Tibial nerve (tissue), 4 donors: ENCODE measurements at places on chromosomes 4 and X.

DNA sequence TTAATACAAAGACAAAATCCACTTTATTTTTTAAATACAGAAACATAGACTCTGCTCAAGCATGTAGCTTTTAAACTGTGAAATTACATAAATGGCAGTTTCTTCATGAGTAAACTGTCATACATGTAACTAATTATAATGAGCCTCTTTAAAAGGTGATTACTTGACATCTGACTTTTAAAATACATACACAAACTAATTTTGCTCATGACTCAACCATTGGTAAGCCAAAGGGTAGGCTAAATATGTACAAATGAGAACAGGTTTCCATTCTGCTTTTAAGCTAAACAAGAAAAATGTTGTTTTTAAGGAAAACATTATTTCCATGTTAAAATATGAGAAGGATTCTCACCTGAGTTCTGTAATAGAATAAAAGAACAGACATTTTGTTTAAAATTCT, 27.9 kb downstream of the CAMK2D start:
- DNase-seq, result no peak

DNA sequence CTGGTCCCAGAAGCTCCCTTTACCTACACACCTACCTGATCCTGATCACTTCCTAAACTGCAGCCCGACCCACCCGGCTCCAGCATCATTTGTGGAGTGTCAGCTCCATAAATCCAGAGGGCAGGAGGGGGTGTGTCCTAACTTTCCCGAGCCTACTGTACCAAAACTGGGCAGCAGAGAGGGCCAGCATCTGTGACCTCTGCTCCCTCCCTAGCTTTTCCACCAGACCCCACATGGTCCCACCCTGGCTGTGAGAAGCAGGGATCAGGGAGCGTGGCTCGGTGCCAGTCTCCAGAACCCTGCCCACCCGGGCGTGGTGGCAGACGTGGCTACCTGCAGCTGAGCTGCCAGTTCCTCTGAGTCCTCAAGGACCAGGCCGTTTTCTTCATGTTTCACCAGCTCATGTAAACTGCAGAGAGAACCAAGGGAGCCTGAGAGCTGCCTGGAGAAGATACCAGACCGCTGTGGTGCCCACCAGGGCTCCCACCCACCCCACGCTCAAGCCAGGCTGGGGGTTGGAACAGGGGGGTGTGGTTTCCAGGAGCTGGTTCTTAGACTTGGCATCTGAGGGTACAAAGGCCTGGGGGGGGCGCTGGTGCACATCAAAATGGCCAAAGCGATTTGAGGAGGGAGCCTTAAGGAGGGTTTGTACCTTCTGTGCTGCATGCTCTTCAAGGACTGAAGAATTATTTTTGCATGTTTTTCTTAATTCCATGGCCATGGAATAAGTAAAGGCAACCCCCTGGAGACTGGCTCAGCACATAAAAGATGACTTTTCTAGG, 76.7 kb upstream of the DRD5 start:
- no peak for DNase-seq

DNA sequence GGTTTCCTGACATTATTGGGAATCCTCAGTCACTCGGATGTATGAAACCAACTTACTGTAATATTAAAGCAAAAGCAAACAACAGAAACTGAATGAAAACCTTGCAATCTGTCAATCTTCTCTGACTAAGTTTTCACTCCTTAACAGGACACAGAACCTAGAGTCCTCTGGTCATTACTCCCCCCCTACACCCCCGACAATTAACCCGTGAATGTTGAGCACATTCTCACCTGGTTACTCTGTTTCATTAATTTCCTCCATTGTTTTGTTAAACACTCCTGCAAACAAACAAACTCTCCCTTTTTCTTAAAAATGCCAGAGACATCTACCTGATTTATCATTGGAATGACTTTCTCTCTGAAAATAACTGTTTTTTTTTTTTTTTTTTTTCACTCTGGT, 469.0 kb upstream of the PRKX start:
- no peak for DNase-seq

DNA sequence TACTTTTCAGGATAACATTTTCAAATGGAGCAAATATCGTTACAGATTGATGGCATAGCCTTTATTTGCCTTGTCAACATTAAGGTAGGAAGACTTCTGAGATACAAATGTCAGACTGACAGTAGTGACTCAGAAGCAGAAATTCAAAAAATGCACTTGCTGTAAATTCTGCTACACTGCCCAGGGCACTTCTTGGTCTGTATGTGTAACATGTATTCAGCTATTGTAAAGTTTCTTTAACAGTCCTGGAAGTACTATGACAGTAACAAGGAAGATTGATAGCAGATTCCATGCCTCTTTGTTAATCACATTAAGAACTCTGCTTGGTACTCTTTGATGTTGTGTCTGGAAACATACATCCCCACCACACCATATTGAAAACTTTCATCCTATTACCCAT, 69.6 kb upstream of the PCDH18 start:
- no peak for DNase-seq

GRCh38 chr4:184824081-184824775, 1.5 kb downstream of the ACSL1 start:
- DNase-seq, result no peak

DNA sequence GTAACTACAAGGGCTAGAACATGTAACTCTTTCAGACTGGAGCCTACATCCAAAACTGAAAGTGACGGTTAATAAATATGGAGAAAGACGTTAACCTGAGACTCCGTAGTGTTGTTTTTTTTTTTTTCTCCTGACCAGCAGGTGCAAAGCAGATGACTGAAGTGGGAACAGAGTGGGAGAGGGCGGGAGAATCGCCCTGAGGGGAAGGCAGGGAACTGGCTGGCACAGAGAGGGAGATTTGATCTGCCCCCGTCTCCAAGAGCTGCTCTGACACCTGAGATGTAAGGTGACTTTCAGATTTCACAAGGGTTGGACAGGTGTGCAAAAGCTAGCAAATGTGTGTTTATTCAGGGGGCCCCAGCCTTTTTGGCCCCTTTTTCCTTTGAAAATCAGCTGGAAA, 180.2 kb downstream of the PALLD start:
- no peak for DNase-seq

- peak; percentile 74 for DNase-seq
Measured at GRCh38 chrX:14032406-14032805, 2.7 kb upstream of the GEMIN8 start.

DNA sequence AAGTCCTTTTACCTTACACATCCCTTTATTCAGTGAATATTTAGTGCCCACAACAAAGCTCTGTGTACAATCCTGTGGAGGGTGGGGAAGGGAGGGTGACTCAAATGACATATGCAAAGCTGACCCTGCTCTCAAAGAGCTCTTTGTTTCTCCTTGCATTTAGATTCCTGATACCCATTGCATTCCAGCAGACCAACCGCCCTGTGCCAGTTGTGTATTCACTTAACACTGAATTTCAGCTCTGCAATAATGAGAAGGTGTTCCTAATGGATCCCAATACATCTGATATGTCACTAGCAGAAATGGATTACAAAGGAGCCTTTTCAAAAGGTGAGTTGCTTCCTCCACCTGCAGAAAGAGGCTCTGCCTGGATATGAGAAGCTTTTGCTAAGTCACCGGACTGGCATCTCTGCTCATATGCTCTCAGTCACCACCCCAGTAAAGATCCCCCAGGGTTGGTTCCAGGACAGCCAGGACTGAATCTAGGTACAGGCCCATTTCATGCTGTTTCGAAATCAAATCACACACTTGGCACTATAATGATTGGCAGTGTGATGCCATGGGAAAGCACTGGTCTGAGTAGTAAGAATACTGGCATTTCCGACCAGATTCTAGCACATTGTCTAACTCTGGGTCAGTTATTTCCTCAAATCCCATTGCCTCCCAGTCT, 17.1 kb upstream of the ANXA3 start:
- DNase-seq, result no peak

DNA sequence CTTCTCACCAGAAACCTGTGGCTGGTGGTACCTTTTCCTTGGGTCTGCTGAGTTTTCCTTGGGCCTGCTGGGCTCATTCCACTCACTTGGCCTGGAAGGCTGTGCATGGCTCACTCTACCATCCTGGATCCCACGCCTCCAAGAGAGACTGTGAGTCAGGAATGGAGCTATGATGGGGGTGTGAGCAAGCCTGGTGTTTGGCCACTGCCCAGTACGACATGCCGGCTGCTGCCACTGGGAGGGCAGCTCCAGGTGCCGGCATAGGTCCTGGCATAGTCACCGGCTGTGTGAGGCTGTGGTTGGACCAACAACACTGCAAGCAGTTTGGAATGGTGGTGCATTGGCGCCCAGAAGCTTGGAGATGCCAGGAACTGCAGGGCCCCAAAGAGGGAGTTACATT, 721.7 kb downstream of the PCDH18 start:
- no peak for DNase-seq

- DNase-seq, result no peak
Measured at GRCh38 chr4:40194602-40195161, 2.1 kb upstream of the RHOH start.

- no peak for DNase-seq
Measured at GRCh38 chr4:96352051-96352517, 512.2 kb downstream of the PDHA2 start.

DNA sequence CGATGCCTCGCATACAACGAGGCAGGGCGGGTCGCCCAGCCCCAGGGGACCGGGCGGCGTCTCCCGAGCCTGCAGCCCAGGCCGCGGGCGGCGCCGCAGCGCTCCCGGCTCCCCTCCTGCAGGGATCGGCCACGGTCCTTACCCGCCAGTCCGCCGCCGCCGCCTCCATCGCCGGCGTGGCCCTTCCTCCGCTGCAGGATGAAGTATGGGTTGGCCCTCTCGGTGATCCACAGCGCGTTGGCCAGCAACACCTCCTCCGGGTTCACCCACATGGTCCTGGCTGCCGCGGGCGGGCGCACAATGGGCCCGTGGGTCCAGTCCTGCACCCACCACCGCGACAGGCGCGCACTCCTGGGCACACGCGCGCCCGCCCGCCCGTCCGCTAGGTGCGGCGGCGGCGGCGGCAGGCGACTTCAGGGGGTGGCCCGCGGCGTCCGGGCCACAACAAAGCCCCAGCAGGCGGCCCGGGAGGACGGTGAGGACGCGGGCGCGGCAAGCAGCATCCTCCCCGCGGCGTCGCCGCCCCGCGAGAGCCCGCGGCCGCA, 339 bp downstream of the TBC1D9 start:
- peak; percentile 11 for DNase-seq

- DNase-seq, result no peak
Measured at GRCh38 chr4:56840559-56840958, 19.1 kb upstream of the SPINK2 start.

GRCh38 chr4:173930329-173930967, 353.0 kb downstream of the FBXO8 start:
- no peak for DNase-seq

DNA sequence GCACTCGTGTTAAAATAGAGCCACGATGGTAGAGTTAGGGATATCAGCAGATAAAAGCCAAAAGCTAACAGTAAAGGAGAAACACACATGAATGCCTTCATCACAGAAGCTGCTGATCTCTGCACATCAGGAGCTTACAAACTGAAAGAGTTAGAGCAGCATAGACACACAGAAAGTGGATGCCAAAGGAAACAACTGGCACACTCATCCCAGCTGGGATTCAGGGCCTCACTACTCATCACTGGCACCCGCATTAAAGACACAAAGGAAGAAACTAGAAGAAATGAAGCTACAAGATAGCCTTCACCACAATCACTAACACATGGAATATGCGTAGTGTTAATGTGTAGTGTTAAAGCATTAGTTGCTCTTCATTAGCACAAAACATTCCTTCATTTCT, 156.4 kb upstream of the TBL1X start:
- DNase-seq, result no peak

GRCh38 chr4:109861916-109862511, 14.1 kb downstream of the LRIT3 start:
- DNase-seq, result no peak

GRCh38 chr4:15568821-15569220, 86.3 kb downstream of the FBXL5 start:
- no peak for DNase-seq

DNA sequence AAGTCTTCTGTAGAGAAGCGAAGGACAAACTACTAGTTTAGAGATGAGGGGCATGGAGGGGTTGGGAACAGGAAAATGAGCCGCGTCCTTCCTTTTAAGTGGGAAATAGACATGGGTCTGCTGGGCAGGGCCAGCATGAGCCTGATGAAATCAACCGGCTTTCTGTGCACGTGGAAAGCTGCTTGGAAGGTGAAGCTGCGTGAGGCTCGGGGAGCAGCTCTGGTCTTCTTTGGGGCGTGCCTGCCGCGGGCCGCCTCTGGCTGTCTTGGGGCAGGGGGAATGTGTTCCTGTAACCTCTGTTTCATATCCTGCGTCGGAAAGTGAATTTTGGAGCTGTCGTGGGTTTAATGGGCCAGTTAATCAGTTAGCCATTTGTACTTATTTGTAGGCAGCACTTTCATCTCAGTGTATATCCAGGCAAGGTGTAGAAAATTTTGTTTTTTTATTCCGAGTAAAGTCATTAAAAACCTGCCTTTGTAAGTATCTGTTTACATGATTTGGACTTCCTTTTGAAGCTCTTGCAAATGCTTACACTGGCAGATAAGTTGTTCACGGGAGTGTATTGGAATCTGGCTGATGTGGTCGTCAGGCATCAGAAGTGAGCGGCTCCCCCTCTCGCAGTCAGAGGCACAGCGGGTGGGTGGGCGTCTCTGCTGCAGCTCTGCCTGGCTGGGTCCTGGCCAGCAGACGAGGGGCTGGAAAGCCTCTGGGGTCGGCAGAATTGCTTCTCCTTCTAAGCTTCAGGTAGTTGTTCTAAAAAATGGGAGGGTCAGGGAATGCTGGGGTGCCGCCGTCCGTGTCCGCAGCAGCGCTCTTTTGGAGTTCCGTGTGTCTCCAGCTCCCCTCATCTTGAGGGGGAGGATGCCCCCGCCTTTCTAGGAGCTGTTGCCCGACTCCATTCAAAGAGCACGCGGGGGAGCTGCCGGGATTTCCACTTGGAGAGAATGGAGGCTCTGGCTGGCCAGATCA, 70.5 kb upstream of the HGFAC start:
- no peak for DNase-seq

- no peak for DNase-seq
Measured at GRCh38 chr4:152079079-152079478, 318.3 kb upstream of the GATB start.

DNA sequence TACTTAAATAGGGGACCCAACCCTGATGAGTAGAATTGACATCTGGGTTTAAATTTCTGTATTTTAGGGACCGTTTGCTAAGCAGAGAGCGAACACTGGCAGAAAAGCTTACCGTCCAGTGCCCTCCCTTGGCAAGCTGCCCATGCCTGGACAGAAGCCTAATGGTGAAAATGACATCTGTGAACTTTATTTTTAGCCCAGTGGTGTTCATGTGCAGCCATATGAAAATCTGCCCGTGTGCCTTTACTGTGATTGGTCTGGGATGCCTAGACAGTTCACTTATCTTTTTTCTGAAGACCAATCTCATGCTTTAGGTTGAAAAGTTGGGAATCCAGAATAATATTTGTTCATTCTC, 1.1 kb downstream of the STBD1 start:
- no peak for DNase-seq

- no peak for DNase-seq
Measured at GRCh38 chrX:96978906-96979305, 95.2 kb downstream of the RPA4 start.

- no peak for DNase-seq
Measured at GRCh38 chrX:19827088-19827487, 60.3 kb downstream of the SH3KBP1 start.

- no peak for DNase-seq
Measured at GRCh38 chr4:36323816-36324419, 42.5 kb downstream of the DTHD1 start.
